ENCODE measurements at places on chromosomes 7 and 10. TPM values are rescaled to one million over a fixed set of nuclear protein-coding genes. Genes with fewer than 3 reads are reported as not detected.

DNA sequence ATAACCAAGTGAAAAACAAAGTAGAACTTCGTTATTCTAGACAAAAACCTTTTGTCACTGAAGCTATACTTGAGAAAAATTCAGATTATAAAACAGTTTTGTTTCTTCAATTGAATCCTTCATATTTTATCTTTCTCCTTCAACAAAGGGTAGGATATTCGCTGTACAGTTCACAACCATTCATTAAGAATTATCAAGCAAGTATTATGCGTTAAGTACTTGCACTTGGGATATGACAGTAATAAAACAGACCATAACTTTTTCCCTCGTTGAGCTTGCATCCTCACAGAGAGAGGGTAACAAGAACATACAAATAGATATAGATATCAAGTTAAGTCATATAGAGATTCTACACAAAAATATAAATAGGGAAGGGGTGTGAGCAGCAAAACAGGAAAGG is 61.2 kb upstream of the MEOX2 start:
- DNase-seq: no peak

GRCh38 chr7:32588657-32589056 is 93.4 kb downstream of the AVL9 start:
- DNase-seq: no peak

The BLNK gene
- not detected for total RNA-seq

DNA sequence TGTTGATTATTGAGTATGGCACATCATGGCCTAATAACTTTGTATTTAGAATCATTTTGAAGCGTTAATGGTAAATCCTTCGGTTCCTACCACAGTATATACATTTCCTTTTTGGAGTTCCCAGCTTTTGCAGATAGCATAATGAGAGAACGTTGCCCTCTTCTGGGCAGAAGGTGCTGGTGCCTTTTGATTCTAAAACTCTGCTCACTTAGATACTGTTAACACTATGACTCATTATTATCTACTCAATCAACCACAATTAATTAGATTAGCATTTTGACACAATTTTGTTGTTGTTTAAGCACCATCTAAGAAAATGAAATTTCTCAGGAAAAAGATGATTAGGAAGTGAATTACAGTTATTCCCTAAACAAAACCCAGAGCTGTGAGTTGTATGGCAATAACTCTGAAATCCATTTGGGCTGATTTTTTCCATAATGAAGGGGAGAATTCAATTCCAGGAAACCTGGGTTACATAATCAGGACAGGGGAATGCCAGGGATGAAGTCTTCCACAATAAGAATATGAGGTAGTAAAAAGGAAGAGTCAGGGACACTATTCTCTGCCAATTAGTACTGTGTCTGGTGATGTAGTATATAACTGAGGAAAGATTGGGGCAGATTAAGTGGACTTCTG is 11.5 kb upstream of the DLD start:
- DNase-seq: no peak

DNA sequence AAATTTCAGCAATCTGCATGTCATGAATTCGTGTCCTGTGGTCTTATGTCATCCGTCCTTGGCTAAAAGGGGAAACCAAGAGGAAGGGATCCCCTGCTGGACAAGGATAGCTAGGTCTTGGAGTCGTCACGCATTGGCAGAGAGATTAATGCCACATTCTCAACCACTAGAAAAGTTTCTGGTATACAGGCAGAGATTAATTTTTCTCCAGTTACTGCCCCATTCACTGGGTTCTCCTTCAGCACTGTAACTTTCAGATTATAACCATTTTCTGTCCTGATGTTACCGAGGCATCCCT is 1060.6 kb upstream of the AUTS2 start:
- DNase-seq: no peak

The GARIN1A gene
- total RNA-seq: 4.3 TPM

The NXPH1 gene
- not detected for total RNA-seq

- DNase-seq: no peak
Measured at GRCh38 chr7:54615537-54615936, 73.4 kb downstream of the VSTM2A start.

The LEP gene
- not detected for total RNA-seq

GRCh38 chr10:113552014-113552413 is 839 bp upstream of the HABP2 start:
- DNase-seq: no peak

The HOXA1 gene
- 0.36 TPM for total RNA-seq

DNA sequence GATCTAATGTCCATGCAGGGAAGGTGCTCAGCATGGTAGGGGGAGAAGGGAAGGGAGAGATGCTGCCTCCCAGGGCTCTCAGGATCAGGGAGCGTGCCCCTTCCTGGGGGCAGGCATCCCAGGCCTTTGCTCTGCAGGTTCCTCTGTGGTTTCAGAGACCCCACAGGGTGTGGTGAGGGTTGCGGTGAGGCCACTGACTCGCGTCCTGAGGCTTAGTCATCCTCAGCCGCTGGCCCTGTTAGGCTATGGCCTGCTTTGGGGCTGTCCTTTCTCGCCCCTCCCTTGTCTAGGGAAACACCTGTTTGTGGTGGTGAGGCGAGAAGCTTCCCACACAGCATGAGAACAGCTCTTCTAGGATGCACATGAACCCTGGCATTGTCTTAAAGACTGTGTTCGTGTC is 558.3 kb upstream of the FOXK1 start:
- DNase-seq: no peak

The PSAP gene
- 207 TPM for total RNA-seq

The SLC26A3 gene
- total RNA-seq: not detected

DNA sequence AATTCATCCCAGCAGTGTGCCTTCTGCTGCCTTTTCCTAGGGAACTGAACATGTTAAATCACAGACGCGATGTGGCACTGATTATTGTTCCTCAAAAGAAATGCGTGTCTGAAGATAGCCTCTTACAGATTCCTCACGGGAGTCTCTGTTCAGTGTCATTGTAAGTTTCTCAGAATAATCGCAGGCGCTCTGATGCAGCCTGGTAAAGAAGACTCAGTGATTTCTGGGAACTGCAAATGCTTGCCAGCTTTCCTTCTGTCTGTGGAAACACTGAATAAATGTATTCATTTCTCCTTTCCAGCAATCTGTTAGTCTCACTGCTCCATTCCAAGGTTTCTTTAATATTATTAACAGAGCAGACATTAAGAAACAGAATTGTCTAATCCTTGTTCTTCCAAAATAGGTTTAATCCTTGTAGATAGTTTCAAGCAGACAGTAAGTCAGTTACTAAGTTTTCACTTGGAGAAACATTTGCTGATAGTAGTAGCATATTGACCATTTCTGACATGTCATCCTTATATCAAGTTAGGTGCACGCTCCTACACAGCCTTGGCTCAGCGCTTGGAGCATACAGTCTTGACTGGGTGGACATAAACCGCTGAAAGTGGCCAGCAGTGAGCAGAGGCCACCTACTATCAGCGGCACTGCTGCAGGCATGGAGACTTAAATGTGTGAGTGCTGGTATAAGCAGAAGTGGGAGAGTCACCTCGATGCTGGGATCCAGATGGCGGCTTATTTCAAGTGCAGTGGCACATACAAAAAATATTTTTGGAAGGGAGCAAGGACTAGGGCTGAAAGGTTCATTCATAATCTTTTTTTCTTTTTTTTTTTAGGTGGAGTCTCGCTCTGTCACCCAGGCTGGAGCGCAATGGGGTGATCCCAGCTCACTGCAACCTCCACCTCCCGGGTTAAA is 27.7 kb downstream of the MMRN2 start:
- no peak for DNase-seq

GRCh38 chr7:51070151-51070550 is 246.5 kb downstream of the COBL start:
- DNase-seq: no peak

The MINDY4 gene
- 2.5 TPM for total RNA-seq

The ZNF775 gene
- 4.0 TPM for total RNA-seq

DNA sequence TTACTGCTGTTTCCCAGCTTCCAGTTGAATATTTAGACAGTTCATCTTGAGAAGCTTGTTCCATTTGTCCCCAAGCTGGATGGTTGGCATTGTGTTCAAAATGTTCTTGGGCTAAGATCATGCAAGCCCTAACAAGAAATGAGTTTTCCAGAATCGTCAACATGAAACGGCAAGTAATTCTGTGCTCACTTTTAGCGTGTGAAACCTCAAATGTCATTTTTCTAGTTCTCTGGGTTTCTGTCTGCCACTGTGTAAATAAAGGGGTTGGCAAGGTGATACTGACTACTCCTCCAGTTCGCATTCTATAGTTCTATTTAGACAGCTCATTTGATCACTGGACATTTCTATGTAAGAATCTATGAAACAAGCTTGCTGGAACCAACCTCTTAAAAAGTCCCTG is 194.0 kb downstream of the AHR start:
- no peak for DNase-seq

DNA sequence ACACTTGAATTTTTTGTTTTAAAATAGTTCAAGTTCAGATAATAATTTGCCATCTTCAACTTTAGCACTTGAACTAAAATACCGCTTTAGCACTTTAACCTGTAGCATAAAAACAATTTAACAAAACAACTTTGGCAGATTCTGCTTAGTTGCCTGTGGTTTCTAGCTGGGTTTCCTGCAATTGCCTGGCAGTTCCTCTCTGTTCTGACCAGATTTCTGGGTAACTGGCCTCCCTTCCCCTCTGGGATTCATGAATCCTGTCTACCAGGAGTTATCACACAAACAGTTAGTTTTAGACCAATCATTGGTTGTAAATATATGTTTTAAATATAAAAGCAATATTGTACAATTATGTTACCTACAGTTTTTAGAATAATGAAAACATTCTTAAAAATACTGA is 89.8 kb upstream of the HDAC9 start:
- DNase-seq: no peak

GRCh38 chr10:90204131-90204955 is 503.0 kb downstream of the KIF20B start:
- DNase-seq: no peak

DNA sequence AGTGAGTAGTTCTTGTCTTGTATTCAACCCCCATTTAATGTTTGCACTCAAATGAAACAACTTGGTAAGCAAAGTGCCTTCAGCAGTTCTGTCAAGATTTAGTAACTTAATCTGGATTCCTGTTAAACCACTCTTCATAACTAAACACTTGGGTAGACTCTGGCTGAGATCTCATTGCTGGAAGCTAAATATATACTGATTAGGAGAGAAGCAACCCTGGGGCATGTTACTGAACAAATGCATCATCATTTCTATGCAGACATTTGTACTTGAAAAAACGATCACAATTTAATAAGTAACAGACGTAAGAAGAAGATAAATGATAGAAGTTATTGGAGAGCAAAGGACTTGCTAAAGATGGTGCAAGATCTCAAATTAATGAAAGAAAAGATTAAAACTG is 308.4 kb upstream of the POM121L12 start:
- DNase-seq: no peak

The TET1 gene
- 0.31 TPM for total RNA-seq

- no peak for DNase-seq
Measured at GRCh38 chr10:6654571-6654970, 74.5 kb upstream of the PRKCQ start.

GRCh38 chr7:83946801-83947200 is 247.8 kb downstream of the SEMA3A start:
- no peak for DNase-seq

The APBB1IP gene
- 58.0 TPM for total RNA-seq

DNA sequence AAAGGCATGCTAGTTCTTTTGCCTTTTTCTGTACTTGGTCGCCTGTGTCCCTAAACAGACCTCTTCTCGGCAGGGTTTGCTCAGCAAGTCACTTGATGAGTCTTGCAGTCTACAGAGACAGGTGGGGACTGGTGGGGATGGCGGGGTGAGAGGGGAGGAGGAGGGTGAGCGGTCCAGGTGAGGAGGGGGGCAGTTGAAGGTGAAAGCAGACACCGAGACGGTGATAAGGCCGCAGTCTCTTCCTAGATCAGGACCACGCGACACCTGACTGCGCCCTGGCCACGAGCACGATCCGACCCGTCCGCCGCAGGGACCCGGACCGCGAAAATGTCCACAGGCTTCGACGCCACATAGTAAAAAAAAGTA is 566 bp downstream of the ASNS start:
- no peak for DNase-seq

DNA sequence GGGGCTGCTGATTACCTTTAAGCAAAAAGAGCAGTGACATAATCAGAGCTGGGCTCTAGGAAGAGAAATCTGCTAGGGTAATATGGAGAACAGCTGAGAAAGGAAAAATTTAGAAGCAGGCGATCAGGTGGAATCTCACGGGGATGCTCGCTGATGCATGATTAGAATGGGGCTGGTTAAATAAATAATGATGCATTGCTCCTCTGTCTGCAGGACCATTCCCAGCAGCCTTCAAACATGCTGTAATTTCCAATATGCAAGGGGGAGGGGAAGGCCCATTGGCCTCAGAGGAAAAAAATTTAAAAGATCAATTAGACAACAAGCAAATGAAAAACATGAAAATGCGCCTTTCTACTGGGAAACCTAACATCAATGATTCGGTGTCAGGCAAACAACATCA is 65.6 kb upstream of the C10orf90 start:
- DNase-seq: no peak

DNA sequence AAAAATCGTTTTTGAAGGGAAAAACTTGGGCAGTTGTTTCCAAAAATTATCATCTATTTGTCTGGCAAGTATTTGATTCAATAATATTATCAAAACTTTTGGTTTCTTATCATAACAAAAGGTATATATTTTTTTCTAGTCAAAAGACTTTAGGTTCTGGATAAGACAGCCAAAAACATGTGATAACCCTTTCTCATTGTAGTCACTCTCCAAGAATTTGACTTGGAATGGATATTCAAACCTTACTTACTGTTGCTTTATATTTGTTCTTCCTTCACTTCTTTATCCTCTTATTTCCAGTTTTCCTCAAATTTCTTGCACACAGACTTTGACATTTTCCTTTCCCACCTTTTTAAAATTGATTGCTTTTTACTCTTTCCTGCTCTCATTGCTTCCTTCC is 140.9 kb upstream of the FAM3C start:
- no peak for DNase-seq

DNA sequence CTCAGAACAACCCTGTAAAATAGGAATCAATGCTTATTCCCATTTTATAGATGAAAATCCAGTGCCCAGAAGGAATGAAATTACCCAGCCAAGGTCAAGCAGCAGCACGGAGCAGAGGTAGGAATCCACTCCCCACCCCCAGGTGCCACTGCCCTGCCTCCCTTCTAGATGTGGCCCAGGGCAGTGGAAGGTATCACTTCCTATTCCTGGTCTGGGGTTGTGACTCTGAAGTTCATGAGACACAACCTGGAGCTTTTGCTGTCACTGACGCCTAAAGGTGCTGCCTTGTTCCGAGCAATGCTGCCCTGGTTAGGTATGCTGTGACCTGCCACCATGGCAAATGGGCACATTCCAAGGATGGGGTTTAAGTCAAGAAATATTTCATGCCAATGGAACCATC is 53.6 kb downstream of the PIK3AP1 start:
- DNase-seq: no peak

- DNase-seq: no peak
Measured at GRCh38 chr7:100089458-100090196, 858 bp downstream of the COPS6 start.

- DNase-seq: peak; percentile 72
Measured at GRCh38 chr7:127391591-127392181, 822 bp downstream of the ZNF800 start.

Measured in natural killer cell treated with Interleukin-12 subunit alpha and Interleukin-12 subunit beta and Interleukin-15 and Interleukin-18, amount 100 ng/mL, for 72 hours (primary cell).